ENCODE measurements at places on chromosomes 1 and 21. TPM values are rescaled to one million over a fixed set of nuclear protein-coding genes. Genes with fewer than 3 reads are reported as not detected.

GRCh38 chr1:10693497-10694273 lies 102.8 kb downstream of the CASZ1 start:
- peak; percentile 46 for DNase-seq
- peak overlapping the region; percentile 67 for H3K4me3 ChIP-seq
- H3K36me3 ChIP-seq = no peaks in the 10 kb centered on the region

- no peaks in the 10 kb centered on the region for H3K4me1 ChIP-seq
- H3K36me3 ChIP-seq = no peaks in the 10 kb centered on the region
- peak overlapping the region; percentile 46 for H3K27ac ChIP-seq
- H3K4me3 ChIP-seq = no peak overlapping the region
- no peak for DNase-seq
- no peaks in the 10 kb centered on the region for H3K27me3 ChIP-seq
These were observed 179.2 kb upstream of the FMN2 start for GRCh38 chr1:239912471-239912870.

GRCh38 chr1:20719871-20720620 lies 2.2 kb upstream of the KIF17 start:
- H3K27ac ChIP-seq = no peak overlapping the region
- H3K4me3 ChIP-seq = no peak overlapping the region
- DNase-seq = no peak
- no peaks in the 10 kb centered on the region for H3K36me3 ChIP-seq

DNA sequence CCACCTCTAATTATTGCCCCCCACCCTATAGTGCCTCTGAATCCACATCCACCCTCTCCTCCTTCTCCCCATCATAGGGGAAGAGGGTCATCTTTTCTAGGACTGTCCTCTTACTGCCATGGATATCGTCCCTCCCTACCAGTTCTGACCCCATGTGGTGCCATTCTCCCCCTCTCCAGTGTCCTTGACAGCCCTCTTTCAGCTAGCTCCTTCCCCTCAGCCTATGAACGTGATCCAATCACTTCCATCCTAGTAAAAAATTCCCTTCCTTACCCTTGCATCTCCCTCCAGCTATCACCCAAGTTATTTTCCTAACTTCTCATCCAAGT lies 172.7 kb downstream of the RRAGC start:
- peaks cover 27% of the 10 kb centered on the region for H3K27me3 ChIP-seq
- H3K36me3 ChIP-seq = no peaks in the 10 kb centered on the region
- H3K4me3 ChIP-seq = no peak overlapping the region
- H3K4me1 ChIP-seq = no peaks in the 10 kb centered on the region
- no peak for DNase-seq
- no peak overlapping the region for H3K27ac ChIP-seq

- H3K4me1 ChIP-seq = peaks cover 3% of the 10 kb centered on the region
- no peak for DNase-seq
- no peak overlapping the region for H3K4me3 ChIP-seq
These were observed 87.3 kb downstream of the HSF2BP start for GRCh38 chr21:43571976-43572375.

DNA sequence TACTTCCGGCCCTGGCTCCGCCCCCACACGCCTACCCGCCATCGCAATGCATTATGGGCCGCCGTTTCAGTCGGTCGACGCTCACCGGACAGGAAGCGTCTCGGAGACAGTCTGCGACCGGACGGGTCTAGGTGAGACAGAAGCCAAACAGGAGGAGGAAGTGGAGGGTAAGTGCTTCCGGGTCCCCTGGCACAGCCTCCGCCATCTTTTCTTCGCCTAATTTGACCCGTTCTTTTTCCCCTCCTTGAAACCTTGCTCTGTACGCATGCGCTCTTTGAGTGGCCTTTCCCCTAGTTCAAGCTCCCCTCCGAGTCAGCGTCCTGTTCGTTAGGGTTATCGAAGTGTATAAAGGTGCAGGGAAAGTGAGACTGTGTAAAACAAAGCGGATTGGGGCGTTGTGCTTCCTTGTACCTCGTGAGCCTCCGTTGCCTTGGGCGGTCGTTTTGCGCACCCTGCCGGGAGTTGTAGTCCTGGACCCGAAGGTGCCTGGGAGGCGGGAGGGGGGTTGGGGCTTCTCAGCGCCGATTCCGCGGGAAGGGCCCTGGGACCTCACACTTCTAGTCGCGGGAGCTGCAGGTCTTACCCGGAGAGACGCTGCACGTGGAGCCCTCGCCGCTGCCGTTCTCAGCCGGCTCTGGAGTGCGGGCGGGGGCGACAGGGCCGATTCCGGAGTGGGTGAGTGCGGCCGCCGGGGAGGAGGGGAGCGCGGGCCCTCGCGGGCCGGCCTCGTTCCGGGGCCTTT lies at the start of the genes ATP5PF and GABPA:
ATP5PF (minus strand) TSS at position 1 of the 742 bp plus-strand sequence. CDS start 5,110 bp downstream, outside the sequence.
GABPA (plus strand) TSS at position 69 of the 742 bp plus-strand sequence. CDS start 6,627 bp downstream, outside the sequence.
- no peaks in the 10 kb centered on the region for H3K36me3 ChIP-seq
- H3K4me1 ChIP-seq = peaks cover 3% of the 10 kb centered on the region
- H3K4me3 ChIP-seq = peak within 1 kb of the TSS; percentile 88
- no peaks in the 10 kb centered on the region for H3K27me3 ChIP-seq

- no peaks in the 10 kb centered on the region for H3K27me3 ChIP-seq
- H3K27ac ChIP-seq = no peak overlapping the region
- peaks cover 3% of the 10 kb centered on the region for H3K4me1 ChIP-seq
- H3K36me3 ChIP-seq = peaks cover 3% of the 10 kb centered on the region
These were observed 1.1 kb downstream of the ZMYM1 start for GRCh38 chr1:35080171-35080854.

MARK1 gene
- 1.5 TPM for polyA plus RNA-seq

ANGPTL3 gene
- not detected for polyA plus RNA-seq

SPTA1 gene
- polyA plus RNA-seq = 0.17 TPM

ADGRL4 gene
- 19.3 TPM for polyA plus RNA-seq
